ENCODE measurements at places on chromosomes 5 and 9. TPM values are rescaled to one million over a fixed set of nuclear protein-coding genes. Genes with fewer than 3 reads are reported as not detected.

DNA sequence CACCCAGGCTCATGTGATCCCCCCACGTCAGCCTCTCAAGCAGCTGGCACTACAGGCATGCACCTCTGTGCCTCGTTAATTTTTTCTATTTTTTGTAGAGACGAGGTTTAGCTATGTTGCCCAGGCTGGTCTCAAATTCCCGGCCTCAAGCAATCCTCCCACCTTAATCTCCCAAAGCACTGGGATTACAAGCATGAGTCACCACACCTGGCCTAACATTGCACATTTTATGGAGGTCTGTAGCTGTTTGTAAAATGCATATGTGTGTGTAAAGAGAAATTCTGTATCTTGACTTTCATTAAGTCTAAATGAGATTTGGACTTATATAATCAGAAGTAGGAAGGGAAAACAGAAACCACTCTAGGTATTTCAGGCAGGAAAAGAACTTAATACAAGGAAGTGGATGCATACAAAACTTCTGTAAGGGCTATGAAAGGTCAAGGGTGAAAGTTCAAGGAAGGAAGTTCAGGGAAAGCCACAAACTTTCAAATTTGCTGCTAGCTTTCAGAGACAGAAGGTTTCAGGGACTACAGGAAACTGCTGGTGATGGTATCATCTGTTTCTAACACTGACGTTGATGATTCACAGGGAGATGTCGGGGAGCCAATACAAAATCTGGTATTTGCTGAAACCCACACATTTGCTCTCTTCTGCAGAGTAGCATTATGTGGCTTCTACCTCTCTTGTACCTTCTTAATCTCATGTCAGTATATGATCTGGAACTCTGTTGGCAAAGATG is 209.4 kb downstream of the PIK3R1 start:
- DNase-seq: peak; percentile 48

- DNase-seq: no peak
Measured at GRCh38 chr9:81108391-81108790, 581.0 kb downstream of the TLE1 start.

Gene PRR16
- total RNA-seq: not detected

GRCh38 chr9:112500842-112501241 is 14.2 kb downstream of the KIAA1958 start:
- no peak for DNase-seq

Gene NUTM2G
- not detected for total RNA-seq

GRCh38 chr9:127424676-127424999 is 456 bp downstream of the ZNF79 start:
- DNase-seq: peak; percentile 58

DNA sequence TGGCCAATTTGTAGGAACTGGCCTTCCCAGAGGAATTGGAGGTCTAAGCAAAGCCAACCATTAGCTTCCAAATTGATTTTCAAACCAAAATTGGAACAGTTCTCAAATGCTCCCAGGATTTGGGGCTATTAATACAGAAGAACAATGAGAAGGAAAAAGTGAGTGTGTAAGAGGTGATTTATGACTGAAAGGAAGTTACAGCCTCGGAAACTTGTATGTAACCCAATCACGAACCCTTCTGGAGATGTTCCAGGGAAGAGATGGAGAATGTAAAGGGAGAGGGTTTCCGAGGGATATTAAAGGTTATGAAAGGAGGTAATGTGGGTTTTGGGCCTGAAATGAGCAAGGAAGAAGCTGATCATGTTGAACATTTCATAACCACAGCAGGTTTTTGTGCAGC is 93.2 kb upstream of the CXCL14 start:
- DNase-seq: no peak

Gene MEF2C
- 1.3 TPM for total RNA-seq

GRCh38 chr5:165187815-165188214 is 1682.4 kb downstream of the MAT2B start:
- no peak for DNase-seq

- DNase-seq: peak; percentile 79
Measured at GRCh38 chr5:132456296-132456986, 34.1 kb downstream of the IRF1 start.
